ENCODE measurements at places on chromosomes 3 and 15.

DNA sequence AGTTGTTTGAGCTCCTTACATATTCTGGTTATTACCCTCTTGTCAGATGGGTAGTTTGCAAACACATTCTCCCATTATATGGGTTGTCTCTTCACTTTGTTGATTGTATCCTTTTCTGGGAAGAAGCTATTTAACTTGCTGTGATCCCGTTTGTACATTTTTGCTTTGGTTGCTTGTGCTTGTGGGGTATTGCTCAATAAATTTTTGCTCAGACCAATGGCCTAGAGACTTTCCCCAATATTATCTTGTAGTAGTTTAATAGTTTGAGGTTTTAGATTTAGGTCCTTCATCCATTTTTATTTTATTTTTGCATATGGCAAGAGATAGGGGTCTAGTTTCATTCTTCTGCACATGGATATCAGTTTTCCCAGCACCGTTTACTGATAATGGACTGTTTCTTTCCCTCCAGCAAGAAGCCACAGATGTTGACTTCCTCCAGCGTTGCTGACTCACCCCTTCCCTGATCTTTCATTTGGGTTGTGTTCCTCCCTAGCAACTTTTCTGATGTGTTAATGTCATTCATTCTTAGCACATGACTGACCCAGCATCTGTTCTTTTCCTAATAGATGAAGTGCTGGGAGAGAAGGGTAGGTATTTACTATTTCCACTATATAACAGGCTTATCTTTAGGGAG is 166.7 kb upstream of the SGO1 start:
- no peak for DNase-seq

DNA sequence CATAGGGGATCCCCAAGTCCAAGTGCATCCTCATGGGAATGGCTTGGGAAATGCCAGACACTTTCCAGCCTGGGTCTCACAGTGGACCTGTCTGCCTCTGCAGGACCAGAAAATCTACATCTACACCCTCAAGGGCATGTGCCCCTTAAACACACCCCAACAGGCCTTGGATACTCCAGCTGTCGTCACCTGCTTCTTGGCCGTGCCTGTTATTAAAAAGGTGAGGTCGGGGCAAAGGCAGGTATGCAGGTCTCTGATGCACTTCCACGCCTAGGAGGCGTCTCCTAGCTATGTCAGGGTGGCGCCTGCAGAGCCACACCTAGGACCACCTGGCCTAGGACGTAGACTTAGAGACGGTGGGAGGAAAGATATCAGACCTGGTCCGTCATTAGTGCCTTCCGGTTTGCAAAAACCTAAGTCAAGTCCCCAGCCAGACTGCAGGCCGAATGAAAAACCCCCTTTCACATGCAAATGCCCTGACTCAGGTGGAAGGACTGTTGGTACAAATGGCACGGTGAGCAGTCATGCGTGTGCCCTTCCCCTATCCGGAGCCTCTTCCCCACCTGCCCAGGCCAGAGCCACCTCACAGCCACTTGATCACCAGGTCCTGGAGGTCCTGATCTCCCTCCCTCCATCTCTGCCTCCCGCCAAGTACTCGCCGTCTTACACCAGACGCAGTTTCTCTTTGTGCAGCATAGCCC is 143.5 kb downstream of the LRRK1 start:
- no peak for DNase-seq

DNA sequence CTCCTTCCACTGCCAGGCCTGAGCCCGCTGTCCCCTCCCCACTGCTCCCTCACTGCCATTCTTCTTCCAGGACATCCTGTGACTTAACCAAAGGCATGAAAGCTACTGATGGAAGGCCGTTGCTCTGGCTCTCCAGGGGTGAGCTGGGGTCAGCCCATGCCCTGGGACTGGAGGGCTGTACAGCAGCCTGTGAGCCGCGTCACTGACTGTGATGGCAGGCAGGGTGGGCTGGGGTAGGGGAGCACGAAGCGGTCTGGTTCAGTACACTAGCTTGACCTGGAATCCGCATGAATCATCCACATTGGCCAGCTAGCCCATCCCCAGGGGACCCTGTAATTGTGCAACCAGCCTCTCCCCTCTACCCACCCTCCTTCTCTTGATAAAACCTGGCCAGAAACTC is 30.8 kb downstream of the CORO2B start:
- no peak for DNase-seq

DNA sequence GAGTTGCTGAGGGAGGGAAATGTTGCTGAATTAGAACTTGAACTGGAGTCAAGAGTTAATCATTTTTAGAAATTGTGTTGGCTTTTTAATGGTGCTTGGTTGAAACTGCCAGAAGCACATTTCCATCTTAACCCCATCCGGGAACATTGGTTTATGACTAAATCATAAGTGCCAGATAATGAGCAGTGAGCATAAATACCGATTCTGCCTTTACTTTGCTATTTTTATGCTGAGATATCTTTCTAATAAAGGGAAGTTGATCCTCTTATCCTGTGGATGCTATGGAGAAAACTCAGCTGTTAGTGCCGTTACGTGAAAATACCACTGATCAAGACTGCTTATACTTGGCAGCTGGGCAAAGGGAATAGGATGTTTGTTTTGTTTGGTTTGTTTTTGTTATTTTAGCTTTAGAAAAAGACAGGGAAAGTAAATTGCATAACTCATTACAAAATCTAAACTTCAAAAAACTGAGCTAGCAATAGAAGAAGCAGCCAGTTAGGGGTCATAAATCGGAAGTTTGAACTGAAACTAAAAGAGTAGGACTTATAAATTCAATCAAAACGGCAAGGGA is 813.1 kb downstream of the NAALADL2 start:
- DNase-seq, result no peak

DNA sequence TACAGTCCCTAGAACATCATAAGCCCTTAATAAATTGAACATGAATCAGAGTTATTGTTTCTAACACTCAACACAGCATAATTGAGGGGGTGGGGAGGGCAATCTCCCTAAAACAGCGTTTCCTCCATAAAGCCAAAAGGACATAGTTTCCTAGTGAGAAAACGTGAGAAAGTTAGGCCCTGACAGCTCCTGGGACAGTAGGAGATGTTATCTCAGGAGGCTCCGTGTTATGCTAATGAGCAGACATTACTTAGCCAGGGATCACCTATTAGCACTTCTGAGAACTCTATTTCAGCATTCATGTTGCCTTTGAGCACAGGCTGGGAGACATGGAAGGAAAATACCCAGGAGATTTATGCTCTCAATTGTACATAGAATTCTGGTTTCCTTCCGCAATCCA is 229.1 kb upstream of the ADAMTS9 start:
- DNase-seq, result no peak

DNA sequence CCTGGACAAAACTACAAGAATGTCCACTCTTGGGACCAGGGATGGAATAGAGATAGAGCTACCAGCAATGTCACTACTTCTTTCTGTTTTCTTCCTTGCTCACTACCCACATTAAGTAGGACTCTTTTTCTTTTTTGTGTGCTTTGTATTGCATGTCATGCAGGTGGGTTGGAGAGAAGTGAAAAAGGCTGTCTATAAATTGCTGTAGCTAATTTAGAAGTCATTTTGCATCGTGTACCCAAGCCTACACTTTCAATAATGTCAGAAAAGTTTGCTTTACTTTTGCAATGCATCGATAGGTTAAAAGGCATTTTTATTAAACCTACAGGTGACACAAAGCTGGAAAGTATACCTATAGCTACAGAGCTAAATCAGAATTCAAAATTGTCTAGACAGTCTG is 58.9 kb downstream of the GTF2E1 start:
- DNase-seq, result no peak

GRCh38 chr3:28678086-28678485 is 329.5 kb upstream of the AZI2 start:
- no peak for DNase-seq

DNA sequence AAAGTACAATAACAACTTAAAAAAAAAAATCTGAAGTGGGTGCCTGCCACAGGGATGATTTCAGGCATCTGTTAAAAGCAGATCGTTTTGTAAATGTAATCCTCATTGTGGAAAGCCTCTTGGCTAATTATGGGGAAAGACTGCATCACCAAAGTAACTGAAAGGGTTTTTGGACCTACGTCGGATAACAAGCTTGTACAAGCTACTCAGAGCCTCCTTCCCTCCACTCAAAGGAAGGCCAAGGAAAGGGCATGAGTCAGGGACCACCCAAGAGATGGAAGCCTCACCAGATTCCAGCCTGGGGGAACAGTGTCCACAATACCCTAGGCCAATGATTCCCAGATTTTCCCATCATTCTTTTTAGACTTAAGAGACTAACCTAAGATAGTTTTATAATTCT is 84.3 kb downstream of the ATP1B3 start:
- no peak for DNase-seq

DNA sequence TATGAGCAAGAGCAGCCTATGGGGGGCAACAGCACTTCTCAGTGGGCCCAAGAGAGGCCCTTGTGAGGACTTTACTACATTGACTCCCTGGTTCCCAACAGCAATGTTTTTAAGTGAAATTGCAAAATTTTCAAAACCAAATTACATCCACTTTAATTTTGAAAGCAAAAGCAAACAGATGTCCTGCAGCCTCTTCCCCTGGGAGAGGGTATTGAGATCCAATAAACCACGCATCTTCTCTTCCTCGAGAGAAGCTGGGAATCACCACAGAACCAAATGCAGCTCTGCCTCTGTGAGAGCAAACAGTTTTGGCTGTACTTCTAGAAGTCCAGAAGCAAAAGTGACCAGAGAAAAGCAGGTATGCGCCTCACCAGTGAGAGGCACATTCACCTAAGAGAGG is 25.2 kb downstream of the NMNAT3 start:
- DNase-seq, result no peak

DNA sequence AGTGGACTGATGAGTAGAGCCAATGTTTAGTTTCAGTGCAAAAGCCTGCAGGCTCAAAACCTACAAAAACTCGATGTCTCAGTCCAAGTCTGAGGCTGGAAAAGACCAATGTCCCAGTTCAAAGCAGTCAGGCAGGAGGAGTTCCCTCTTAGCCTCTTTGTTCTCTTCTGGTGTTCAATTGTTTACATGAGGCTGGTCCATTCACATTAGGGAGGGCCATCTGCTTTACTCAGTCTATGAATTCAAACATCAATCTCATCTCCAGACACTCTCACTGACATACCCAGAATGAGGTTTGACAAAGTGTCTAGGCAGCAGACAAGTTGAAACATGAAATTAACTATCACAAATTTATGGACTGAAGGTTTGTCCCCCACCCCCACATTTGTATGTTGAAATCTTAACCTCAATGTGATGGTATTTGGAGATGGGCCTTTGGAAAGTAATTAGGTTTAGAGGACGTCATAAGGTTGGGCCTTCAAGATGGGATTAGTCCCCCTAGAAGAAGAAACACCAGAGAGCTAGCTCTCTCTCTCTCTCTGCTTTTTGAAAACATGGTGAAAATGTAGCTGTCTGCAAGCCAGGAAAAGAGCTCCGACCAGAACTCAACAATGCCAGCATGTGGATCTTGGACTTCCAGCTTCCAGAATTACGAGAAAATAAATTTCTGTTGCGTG is 438.5 kb upstream of the RGMA start:
- DNase-seq, result no peak

DNA sequence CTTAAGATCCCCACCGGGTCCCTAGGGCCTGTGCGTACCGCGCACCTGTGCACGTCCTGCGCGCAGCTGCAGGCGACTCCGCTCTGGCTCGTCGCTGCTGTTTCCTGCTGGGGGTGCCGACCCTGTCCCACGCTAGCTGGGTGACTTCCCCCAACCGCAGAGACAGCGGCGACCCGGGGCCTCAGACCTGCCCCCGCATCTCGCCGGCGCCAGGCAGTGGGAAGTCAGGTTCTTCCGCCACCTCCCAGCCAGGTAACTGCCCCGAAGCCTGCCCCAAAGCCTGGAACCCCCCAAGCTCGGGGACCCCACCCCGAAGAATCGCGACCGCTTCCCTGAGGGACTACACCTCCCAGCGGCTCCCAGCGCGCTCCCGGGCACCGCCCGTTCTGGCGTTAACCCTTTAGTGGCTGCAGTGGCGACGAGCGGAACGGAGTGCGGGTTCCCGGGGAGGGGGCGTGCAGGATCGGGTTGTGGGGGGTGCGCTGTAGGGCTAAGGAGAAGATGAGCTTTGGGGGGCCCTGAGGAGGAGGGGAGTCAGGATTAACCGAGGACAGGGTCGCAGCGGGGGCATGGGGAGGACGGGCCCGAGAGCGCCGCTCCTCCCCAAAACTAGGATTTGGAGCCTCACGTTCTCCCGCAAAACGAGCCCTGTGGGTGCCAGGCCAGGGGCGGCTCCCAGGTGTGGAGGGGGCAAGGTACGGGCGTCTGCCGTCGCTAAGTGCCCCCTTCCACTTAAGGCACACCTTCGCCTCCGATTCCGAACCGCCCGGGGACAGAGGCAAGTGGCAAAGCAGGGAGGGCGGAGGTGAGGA is 589 bp downstream of the NEIL1 start:
- DNase-seq, result peak; percentile 25

DNA sequence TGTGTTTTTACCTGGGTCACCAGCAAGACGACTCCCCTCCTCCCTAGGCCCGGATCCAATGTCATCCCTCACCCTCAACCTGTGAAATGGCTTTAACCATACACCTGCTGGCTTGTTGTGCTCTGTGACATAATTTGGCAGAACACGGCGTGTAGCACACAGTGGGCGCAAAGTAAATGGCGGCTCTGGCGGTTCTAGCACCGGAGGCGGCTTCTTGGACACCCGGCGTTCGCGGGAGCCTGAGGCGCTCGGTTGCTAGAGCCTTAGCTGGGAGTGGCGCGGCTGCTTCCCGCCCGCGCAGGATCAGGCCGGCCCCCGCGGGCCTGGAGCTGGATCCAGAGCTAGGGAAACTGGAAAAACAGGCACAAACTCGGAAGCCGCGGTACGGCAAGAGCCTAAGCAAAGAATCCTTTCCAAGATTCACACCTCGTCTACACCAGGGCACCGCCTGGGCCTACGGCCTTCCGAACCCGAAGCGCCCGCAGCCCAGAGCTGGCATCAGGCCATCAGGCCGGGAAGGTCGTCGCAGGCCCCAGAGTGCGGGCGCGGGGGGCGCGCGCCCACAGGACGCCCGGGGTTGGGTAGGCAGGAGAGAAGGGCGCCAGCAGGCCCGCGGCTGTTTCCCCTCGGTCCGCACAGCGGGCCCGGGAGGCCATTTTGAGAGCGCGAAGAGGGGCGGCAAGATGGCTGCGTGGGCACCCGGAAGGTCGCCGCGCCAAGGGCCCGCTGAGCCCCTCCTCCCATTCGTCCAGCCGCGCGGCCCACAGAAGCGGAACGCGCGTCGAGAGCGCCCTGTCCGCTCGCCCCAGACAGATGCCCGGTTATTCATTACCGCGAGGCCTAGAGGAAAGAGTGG is 43.9 kb upstream of the POLG start:
- DNase-seq, result no peak

DNA sequence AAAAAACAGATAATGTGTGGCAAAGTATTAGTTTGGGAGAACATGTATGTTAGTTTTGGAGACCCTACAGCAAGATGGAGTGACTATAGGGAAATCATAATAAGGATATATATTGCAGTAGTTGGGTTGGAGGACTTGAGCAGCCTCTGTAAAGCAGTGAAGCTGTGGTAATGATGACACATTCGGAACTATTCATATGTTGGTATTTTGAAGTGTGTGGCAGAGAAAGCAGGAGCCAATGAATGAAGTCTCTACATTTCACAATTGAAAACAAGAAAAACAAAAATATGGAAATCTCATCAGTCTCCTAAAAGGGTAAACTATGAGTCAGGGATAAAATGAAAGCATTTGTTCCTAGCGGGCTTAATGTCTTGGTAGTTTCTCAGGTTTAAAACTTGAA is 645.9 kb downstream of the OTOL1 start:
- DNase-seq, result no peak
